HAP-1 (cell line): ENCODE measurements at places on chromosomes 6 and 20.

- DNase-seq, result no peak
Observed at GRCh38 chr20:59386809-59387208, 86.4 kb downstream of the EDN3 start.

DNA sequence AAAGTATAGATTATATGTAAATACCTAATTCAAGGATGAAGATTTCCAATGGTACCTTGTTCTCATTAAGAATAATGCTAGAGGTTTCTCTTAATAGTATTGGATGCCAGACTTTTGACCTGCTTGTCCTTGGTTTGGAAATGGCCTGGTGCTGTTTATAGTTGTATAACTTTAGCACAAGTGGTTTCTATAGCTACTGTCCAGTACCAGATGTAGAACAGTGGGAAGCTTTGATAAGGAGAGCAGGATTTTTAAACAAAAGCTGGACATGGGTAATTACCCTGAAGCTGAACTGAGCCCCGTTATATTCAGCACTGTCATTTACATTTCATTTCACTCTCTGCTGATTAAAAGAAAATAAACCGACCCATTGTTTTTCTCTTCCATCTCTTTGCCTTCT, 43.7 kb downstream of the TRMT11 start:
- DNase-seq, result no peak

GRCh38 chr6:38730140-38730862, 15.2 kb downstream of the DNAH8 start:
- no peak for DNase-seq

- no peak for DNase-seq
Observed at GRCh38 chr6:20332441-20333006, 69.2 kb upstream of the E2F3 start.

GRCh38 chr6:56580271-56580670, 62.4 kb downstream of the DST start:
- DNase-seq, result no peak

GRCh38 chr20:51736947-51737346, 31.2 kb downstream of the ATP9A start:
- no peak for DNase-seq

DNA sequence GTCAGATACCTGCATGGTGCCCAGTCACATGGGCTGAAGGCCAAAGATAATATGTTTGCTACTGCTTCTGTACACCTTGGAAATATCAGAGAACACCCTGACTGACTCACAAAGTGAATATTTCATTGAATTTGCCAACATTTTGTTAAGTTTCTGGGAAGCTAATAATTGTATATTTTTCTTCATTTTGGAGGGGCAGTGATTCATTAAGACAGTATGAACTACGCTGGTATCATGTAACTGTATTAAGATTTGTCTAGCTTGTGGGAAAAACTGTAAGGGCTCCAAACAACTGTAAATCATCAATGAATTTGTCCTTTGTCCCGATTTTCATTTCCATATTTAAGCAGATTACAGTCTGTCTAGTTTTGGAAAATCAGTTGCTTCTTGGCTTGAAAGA, 102.3 kb upstream of the CCN2 start:
- no peak for DNase-seq

DNA sequence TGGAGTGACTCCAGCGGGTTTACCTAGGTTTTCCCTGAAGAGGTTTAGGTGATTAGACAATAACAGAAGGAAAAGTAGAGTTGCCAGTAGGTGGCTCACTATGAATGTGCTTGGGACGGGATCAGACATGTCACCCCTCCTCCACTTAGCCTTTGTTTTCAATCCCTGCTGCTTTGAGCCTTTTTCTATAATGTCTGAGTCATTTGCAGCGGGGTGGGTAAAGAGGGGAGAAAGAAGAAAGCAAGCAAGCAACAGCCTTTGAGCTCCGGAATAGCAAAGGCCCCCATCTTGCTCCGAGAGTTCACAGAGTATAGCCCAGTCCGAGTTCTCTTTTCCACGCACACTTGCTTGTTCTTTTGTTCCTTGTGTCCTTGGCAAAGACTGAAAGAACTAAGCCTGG, 129.1 kb downstream of the PACRG start:
- DNase-seq, result peak; percentile 97

- no peak for DNase-seq
Observed at GRCh38 chr20:14193885-14194284, 143.5 kb downstream of the FLRT3 start.

- no peak for DNase-seq
Observed at GRCh38 chr6:88517737-88518136, 351.6 kb upstream of the CNR1 start.

DNA sequence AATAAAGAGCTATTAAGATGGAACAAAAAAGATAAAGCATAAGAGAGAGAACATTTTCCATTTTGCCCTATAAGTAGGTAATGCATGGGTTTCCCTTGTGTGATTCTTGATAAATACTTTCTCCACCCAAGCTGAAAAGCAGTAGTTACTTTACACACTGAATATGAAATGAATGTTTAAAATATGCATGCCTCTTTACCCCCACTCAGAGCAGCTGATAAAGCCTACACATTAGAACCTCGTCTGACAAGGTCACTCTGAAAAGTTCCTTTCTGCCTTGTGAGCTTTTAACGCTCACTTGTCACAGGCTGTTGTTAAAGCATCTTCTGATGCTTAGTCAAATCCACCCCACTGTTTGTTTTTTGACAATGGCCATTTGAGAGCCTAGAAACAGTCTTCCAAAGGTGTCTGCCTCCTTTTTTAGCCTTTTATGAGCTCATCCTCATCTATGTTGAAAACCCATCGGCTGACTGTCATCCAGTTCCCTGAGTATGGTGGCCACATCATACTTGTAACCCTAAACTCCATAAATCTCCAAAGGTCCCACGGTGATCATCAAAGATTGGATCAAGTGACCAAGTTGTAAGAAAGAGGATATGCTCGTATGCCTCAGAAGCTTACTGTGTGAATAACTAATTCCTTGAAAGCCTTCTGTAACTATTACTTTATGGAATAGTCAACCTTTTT, 102.8 kb downstream of the ATXN1 start:
- DNase-seq, result no peak

- no peak for DNase-seq
Observed at GRCh38 chr20:58048096-58048702, 180.3 kb downstream of the ANKRD60 start.

GRCh38 chr6:123953920-123954319, 150.3 kb downstream of the NKAIN2 start:
- DNase-seq, result no peak

DNA sequence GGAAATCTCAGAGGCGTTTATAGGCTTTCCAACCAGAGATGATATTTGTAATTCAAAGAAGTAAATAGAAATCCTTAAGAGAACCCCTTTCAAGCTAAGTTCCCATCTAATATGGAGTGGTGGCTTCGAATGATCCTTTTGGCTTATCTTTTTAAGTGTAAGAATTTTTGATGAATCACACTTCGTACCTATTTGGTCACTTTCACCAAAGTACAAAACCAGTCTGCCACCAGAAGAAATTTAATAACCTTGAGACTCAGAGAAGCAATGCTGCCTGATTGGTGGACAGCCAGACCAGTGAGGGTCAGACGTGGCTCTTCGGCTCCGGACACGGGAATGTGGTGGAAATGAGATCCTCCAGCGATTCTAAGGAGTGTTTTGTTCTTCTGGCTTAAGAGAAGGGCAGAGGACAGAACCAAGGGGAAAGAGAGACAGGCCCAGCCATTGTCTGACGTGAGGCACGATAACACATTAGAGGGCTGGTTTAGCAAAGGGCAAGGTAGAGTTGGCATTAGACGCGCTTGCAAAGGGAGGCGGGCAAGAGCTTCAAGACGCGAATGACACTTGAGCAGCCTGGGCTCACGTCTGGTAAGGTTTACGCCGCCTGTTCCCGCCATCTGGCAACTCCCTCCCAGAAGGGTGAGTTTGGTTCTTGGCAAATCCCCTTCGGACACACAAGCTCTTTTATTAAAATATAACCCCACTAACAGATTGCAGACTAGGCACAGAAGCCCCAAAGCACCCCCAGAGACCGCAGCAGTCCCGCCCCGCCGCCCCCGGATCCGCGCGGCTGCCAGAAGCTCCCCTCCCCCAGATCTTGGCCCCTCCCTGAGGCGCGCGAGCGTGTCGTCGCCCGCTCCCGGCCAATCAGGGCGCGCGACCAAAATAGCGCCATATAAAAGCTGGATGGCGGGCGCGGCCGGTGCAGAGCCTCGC, 50.0 kb upstream of the EZR start:
- no peak for DNase-seq

DNA sequence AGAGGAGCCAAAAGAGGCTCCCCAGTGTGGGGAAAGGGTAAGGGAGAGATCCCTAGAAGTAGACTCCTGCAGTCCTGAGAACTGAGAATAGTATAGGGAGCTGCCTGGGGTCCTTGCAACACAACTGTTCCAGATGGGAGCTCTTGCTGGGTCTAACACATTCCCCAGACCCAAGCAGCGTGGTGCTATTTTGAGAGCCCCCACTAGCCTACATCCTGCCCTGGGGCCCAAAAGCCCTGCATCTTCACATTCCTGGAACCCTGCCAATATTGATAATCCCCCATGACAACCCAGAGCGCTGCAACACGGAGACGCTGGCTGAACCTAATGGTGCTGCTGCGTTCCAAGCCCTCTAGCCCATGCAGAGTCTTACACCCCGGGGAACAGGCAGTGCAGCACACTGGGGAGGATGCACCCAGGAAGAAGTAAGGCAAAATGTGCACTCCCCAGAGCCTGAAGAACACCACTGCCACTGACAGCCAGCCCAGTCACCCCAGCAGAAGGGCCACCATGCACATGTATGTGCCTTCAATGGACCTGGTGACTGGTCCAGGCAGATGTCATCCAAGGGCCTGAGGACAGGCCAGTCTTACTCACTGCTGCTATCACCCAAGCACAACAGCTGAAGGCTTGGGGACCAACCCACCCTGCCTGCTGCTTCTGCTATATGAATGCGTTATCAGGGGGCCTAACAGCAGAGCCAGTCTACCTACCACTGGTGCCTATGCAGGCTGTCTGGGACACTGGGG, 7.0 kb upstream of the RNF217 start:
- DNase-seq, result no peak

DNA sequence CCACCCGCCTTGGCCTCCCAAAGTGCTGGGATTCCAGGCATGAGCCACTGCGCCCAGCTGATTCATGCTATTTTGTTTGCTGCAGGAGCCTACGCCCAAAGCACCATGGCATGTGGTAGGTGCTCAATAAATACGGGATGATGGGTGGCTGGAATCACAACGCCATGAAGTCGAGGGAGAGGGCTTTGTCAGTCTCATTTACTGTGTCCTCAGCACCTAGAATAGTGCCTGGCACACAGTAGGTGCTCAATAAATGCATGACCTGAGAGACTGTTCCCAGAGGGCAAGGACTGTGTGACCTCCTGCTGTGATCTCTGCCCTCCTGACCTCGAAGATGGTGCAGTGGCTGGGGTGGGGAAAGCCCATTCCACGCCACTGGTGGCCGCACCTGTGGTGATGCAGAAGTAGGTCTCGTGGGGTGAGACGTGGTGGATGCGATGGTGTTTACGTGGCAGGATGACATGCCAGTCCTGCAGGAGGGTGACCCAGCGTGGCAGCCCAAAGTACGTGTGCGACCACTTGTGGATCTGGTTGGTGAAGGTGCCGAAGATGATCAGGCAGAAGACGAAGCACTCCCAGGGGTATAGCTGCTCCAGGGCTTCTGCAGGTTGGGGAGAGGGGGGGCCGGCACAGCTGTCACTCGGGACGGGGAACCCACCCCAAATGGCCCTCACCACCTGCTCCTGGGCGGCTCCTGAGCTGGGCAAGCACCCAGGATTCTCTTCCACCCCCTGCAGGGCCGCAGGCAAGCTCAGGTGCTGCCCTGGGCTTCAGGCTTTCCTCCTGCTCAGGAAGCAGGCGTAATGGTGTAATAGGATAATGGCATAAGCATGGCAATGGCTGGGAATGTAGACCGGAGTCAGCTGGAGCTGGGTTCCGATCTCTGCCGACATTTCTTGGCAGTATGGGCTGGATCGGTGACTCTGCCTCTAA, 14.9 kb upstream of the UBE2V1 start:
- no peak for DNase-seq

GRCh38 chr20:62120990-62121775, 1.1 kb upstream of the LSM14B start:
- no peak for DNase-seq

DNA sequence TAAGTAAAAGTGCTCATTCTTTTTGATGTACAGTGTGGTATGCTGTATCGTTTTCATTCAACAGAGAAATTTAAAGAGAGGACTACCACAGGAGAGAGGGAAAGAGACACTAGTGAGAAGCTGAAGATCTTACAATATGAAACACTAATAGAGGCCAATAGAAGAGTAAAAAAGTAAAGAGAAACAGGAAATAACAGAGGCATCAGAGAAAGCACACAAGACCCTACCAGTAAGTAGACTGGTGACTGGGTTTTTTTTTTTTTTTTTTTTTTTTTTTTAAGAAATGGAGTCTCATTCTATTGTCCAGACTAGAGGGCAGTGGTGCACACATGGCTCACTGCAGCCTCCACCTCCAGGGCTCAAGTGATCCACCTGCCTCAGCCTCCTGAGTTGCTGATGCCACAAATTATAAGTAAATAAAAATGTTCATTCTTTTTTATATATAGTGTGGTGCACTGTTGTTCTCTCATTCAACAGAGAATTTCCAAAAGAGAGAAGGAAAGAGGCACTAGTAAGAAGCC, 18.8 kb downstream of the ELOVL4 start:
- DNase-seq, result no peak

GRCh38 chr20:57040924-57041323, 225.5 kb downstream of the BMP7 start:
- no peak for DNase-seq

- peak; percentile 66 for DNase-seq
Observed at GRCh38 chr20:25470045-25470444, 62.6 kb downstream of the GINS1 start.

- no peak for DNase-seq
Observed at GRCh38 chr20:37262505-37262904, 891 bp upstream of the GHRH start.

GRCh38 chr20:24004471-24004870, 15.9 kb upstream of the GGTLC1 start:
- DNase-seq, result no peak

- no peak for DNase-seq
Observed at GRCh38 chr6:116465246-116465645, 4.1 kb downstream of the CALHM6 start.
